COLO829 (cell line): ENCODE measurements at places on chromosomes 3 and 15.

GRCh38 chr3:195177422-195178123 lies 93.4 kb downstream of the XXYLT1 start:
- DNase-seq = no peak

- DNase-seq = no peak
These were observed 34.0 kb upstream of the TRPM1 start for GRCh38 chr15:31135523-31135922.

DNA sequence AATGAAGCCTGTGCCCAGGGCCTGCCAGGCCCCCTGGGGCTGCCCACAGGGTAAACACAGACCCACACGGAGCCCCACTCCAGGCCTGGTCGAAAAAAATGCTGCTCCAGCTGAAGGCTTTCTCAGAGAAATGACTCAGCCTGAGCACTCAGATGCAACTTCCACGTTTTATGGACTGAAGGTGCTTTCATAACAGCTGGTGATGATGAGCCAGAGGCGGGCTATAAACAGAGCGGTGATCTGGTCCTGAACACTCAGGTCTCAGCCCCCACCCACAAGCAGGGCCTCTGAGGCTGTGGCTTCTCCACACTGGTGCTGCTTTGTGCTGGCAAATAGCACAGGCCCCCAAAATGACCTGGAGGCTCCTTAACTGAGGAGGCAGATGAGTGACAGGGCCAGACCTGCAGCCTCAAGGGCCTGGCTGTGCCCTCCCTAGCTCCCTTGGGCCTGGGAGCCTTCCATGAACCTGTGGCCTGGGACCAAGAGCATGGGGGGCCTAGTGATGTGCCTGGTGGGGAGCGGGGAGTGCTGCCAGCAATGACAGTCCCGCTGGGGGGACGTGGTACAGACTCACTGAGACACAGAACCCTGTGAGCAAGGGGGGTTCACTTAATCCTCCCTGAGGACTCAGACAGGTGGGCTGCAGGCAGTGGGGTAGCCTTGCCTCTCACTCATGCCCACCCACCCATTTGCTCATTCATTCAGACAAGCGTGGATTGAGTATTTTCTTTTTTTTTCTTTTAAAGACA lies 23.0 kb upstream of the FURIN start:
- no peak for DNase-seq

DNA sequence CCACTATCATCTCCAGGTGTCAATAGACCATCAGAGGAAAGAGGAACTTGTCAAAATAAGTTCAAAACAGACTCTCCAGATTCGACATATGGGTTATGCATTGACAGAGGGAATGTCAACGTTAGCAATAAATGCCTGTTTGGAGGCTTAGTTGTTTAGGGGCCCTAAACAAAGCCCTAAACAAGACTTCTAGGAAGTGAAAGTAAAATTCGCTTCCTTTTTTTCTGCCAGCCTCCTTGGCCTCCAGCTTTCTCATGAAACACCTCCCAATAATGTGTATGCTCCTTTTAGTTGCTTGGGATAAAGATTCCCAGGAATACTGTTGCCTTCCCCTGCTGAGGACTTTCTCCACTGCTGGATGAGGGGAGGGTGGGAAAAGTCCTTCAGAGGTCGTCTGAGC lies 70.9 kb upstream of the ARNT2 start:
- DNase-seq = no peak

GRCh38 chr3:10804183-10804648 lies 11.8 kb upstream of the SLC6A11 start:
- DNase-seq = no peak

DNA sequence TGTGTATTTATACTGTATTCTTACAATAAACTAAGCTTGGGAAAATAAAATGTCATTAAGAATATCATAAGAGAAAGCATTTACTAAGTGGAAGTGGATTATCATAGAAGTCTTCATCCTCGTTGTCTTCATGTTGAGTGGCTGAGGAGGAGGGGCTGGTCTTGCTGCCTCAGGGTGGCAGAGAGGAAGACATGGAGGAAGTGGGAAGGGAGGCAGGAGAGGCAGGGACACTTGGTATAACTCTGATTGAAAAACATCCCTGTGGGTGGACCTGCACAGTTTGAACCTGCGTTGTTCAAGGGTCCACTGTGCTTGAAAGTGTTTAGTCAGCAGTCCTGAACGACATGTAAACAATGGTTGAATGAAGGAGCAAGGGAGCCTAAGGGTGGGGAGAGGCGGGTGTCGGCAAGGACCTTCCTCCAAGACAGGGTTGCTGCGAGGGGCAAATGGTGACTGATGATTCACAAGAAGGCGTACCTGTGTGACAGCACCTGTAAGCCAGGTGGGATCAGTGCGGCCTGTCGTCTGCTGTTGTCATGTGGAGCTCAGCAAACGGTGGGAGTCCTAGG lies 103.8 kb upstream of the KLF13 start:
- DNase-seq = no peak

DNA sequence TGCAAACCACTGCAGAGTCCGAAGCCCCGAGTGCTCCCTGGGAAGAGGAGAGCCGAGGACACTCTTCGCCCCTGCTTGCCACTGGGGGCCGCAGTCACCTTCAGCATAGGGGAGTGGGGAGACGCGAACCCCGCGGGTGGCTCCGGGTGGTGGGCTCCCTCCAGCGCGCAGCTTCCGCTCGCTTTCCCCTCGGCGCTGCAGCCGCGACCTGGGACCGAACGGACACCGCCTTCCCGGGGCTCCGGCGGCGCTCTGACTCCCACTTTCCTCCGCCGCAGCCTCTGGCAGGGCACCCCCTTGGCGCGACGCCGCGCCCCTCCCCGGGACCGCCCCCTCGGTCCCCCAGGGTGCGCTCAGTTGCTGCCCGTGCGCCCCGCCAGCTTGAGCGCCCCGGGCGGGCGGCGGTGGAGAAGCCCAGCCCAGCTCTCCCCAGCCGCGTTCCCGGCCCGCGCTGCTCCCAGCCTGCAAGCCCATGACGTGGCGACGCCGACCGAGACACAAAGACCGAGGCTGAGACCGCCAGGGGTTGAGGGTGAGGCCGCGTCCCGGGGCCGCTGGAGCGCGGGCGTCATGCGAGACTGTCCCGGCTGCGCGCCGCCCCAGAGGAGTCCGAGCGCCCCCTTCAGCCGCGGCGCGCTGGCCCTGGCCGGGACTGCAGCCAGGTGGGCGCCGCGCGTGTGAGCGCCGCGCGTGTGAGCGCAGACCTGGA lies at the start of gene MINAR1:
MINAR1 (plus strand) TSS at position 701 of the 709 bp plus-strand sequence. CDS start 23,812 bp downstream, outside the sequence.
- no peak for DNase-seq

GRCh38 chr15:73286311-73286710 lies 82.4 kb downstream of the HCN4 start:
- DNase-seq = no peak
